NCI-H748 treated with DMSO at 0.1 percent for 48 hours (cell line): ENCODE measurements at places on chromosomes 3 and 15.

- no peak for DNase-seq
Measured at GRCh38 chr3:58260261-58260731, 22.7 kb downstream of the ABHD6 start.

DNA sequence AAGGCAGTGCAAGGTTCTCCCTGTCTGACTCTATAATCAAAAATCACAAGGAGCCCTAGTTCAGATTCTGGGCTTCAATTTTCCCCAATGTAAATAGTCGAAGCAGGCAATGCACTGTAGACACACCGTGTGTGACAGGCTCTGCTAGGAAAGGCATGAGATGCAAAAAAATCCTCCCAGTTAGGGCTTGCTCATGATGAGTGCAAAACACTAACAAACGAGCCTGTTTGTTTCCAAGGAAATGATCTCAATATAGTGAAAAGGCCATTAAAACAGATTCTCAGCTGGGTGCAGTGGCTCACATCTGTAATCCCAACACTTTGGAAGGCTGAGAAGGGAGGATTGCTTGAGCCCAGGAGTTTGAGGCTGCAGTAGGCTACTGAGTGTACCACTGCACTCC is 55.7 kb downstream of the UMPS start:
- no peak for DNase-seq

DNA sequence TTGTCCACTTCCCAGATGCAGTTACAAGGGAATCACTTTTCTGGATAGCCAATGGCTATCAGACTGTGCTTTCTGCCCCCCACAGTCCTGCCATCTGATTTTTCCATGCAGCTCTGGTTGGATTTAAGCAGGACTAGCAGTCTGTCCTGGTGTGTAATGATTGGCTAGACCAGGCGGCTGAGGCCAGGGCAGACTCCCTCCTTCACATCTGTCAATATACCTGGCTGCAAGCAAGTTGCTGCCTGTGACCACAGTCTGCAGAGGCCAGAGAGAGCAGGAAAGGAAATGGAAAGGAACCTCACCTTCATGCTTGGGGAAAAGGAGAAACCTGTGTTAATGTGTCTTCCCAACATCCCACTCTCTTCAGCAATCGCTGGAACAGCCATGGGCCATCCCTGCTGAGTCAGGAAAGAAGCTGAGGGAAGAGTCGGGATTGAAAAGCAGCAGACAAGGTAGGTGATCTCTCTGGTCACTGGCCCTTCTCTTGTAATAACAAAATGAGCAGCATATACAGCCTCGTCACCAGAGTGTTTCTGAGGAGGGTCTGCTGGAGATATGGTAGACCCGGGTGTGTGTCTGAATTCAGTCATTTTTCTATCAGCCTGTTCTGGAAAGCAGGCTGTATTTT is 126.7 kb upstream of the PHLDB2 start:
- DNase-seq = no peak

DNA sequence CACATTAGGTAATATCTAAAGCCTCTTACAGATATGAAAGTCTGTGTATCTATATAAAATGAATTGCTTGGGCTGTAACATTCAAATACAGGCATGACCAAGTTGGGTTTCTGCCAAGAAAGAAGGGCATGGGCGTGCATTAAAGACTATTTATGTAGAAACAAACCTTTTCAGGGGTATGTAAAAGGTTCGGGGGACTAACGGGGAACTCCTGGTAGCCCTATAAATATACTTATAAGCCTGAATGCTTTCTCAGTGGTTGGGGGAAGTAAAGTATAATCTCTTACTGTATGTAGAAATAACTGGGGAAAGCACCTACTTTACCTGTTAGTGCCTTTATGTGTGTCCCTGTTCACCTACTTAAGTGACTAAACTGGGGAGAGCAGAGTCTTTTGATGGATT is 154.5 kb upstream of the TBL1XR1 start:
- DNase-seq = no peak

GRCh38 chr3:110149763-110150162 is 812.4 kb upstream of the DPPA4 start:
- no peak for DNase-seq

DNA sequence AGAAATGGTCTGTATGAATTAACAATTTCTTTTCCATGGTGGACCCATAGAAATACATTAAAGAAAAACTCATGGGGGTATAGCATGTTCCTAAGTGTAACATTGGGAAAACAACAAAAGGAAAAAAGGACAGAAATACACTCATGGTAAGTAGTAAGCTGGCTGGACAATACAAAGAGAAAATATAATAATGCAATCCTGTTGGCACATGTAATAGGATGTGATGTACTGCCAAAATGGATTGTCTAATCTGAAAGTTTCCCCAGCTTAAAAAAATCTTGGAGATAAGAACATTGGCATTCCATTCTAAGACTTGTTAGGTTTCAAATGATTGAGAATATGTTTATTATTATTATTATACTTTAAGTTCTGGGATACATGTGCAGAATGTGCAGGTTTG is 128.1 kb downstream of the MBNL1 start:
- DNase-seq = no peak

DNA sequence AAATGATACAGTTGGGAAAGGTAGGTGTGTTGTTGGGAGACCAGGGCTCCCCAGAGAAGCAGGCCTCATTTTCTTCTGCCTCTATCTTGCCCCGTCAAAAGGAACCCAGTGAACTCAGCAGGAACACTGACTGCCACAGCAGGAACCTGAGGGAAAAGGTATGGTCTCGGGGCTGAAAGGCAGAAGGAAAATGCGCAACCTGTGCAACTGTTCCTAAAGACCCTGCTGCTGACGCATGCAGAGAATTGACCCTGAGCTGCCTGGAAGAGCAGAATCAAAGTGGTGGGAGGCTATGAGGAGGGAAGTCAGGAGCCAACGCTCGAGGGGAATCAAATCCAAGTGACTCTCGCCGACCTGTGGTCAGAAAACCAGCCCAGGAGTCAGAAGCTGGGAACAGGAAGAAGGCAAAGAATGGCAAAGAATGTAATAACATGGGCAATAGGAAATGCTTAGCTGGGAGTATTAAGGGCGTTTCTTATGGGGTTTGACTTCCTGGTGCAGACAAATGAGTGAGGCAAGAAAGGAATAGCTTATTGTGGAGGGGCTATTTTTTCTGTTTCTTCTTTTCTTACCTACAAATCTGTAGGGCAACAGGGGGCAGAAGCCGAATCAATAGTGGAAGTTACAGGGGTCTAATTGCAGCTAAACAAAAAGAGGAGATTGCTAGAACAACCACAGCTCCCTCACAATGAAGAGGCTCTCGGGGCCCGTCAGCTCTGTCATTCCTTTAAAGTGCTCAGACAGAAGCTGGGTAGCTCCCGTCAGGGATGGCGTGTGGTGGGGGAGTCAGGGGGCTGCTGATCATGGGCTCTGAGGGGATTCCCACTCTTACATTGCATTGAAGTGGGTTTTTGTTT is 65.4 kb upstream of the DLG1 start:
- no peak for DNase-seq

GRCh38 chr15:57668016-57668415 is 38.5 kb upstream of the POLR2M start:
- DNase-seq = no peak

GRCh38 chr15:97961067-97961954 is 808 bp downstream of the ARRDC4 start:
- peak; percentile 6 for DNase-seq

GRCh38 chr3:66401157-66401550 is 99.7 kb downstream of the LRIG1 start:
- DNase-seq = no peak

DNA sequence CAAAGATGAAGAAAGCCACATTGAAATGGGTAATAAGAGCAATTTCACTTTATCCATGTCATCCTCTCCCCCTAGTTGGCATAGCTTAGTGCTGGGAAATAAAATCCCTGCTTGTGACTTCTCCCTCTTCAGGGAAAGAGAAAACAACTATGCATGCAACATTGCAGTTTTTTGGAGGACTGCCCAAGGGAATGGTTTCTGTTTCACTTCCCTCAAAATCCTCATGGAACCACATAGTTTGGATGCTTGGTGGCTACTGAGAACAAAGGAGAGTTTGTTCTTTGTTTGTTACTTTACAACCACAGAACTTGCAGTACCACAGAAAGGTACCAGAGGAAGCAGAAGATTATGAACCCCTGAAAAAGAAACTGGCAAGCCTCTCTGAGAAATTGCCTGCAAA is 384.6 kb upstream of the RORA start:
- DNase-seq = no peak

DNA sequence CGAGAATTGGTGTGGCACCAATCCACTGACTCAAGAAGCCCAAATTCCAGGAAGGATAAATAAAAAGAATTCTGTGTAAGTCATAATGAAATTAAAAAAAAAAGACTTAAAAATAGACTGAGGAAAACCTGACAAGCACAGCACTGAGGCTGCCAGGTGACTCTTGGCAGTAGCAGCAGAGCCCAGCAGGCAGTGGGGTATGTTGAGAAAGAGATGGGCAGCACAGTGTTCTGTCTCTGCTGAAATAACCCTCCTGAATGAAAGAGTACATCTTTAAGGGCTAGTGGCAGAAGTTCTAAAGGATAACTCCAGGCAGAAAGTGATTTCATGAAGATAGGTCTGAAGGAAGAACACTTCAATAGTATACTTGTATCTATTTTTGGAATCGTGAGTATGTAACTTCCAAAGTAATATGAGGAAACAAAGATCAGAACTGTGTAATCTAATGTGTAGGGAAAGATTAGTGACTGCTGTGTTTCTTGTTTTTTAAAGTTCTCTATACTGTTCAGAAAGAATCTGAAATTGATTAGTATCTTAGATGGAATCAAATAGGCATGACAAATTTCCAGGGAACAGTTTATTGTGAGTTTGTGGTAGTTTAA is 75.9 kb downstream of the RAB7A start:
- DNase-seq = no peak

DNA sequence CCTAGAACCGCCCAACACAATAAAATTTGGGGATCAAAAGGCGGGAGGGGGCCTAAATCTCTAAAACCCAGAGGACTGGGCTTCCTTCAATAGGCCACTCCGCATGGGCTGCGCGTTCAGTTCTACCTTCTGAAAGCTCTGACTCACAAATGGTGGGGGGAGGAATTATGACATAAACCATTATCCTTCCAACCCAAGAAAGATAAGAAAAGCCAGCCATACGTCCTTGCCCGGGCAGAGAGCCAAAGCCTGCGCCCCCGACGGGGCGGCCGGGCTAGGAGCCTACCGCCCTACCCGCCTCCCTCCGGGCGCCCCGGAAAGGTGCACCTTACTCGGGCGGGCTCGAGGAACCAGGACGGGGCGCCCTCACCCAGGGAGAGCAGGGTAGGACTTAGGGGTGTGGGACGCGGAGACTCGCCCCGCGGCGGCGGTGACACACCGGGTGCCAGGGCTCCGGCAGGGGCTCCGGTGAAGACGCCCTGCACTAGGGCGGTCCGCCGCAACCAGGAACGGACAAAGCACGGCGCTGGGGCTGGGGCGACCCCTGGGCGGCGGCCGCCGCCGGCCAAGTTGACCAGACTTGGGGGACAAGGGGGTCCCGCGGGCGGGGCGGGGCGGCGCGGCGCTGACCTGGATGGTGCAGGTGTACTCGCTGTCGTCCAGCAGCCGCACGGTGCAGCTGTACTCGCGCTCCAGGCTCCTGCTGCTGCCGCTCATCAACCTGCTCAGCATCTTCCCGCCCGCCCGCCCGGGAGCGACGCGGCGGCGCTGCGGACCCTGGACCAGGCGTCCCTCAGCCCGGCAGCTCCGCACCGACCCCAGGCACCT is 534 bp downstream of the FRMD5 start:
- no peak for DNase-seq

DNA sequence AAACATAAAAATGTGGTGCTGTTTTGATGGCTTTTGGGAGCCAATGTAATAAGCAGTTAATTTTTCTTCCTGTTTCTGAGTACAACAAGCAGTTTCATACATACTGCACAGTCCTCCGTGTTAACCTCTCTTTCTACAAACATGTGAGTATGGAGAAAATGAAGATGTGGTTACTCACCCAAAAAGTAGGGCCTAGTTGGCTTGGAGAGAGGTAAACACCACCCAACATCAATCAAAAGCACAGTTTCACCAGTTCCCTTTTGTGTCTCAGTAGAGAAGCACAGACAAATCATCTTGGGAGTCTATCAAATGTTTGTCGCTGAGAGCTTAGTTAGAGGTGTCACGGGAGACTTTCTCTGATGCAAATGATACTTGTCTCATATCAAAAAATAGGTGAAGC is 320.2 kb downstream of the UNC13C start:
- no peak for DNase-seq

GRCh38 chr3:32989171-32989570 is 37.7 kb downstream of the CCR4 start:
- DNase-seq = no peak

- DNase-seq = no peak
Measured at GRCh38 chr15:68484696-68485400, 52.9 kb upstream of the ITGA11 start.

DNA sequence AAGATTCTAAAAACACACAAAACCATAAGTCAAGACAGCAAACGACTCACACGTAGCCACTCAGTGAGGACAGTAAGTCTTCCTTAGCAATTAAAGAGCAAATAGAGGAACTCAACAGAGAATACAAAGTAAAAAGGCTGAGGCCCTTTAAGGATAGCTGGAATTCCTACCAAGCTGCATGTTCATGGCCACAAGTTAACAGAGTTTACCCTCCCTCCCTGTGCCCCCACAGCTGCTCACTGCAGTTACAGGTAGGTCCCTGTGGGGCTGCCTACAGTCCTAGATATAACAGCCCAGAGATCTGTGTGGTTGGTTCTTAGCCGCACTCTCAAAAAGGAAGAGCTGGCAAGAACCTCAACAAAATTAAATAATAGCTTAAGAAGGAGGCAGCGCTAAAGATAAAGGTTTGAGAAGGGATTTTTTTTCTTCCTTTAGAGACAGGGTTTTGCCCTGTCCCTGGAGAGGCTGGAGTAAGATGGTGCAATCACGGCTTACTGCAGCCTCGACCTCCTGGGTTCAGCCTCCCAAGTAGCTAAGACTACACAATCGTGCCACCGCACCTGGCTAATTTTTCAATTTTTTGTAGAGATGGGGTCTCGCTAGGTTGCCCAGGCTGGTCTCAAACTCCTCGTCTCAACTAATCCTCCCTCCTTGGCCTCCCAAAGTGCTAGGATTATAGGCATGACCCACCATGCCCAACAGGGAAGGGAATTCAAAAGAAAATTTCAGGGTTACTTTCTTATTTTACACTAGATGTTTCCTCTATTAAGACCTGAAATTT is 19.3 kb downstream of the SFMBT1 start:
- no peak for DNase-seq

DNA sequence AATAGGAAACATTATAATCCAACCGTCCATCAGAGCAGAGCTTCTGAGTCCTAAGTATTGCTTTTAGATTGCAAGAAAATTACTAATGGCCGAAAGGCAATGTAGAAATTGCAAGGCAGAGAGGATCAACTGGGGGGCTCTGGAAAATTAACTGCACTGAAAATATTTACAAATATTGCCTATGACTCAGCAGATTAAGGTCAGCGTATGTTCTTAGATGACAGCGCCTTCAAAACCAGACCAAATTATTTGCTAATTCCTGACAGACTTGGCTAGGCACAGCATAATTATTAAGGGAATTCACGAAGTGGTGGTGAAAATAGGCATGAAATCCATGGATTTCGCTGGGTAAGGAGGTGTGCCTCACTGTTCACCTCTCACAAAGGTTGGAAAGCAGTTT is 947.7 kb downstream of the TUSC7 start:
- no peak for DNase-seq

- no peak for DNase-seq
Measured at GRCh38 chr15:77706482-77707244, 74.0 kb upstream of the LINGO1 start.

- no peak for DNase-seq
Measured at GRCh38 chr3:39126532-39127071, 19.1 kb downstream of the TTC21A start.
